ENCODE measurements at places on chromosomes 11 and 22.

GRCh38 chr22:45781966-45782365 is 110.3 kb downstream of the ATXN10 start:
- DNase-seq: no peak

GRCh38 chr22:44125421-44125820 is 55.3 kb upstream of the PARVG start:
- no peak for DNase-seq

DNA sequence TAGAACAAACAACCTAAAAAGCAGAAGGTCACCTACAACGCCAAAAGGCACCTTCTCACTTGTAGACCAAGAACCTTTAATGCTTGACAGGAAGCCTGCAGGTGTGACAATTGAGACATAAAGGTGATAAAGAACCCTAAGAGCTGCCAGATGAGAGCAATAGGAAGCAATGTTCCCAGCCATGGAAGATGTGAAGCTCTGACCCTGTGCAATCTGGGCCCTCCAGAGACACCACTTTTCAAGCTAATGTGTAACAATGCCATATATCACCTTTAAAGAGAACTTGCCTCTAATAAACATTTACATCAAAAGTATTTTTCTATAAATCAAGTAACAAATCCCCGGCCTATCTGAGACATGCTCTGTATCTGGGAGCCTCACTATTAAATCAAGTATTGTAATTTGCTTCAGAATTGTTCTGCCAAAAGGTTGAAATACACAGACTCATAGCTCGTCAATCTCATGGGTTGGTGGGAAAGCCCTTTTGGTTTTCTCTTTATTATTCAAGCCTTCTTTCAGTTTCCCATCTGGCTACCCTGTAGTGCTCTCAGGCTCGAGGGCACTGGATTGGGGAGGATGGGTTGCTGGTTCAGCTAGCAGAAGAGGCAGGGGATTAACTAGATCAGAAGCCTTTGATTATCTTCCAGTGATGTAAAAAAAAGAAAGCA is 368.9 kb downstream of the BUD13 start:
- DNase-seq: no peak

GRCh38 chr22:46319319-46319718 is 16.2 kb upstream of the TRMU start:
- no peak for DNase-seq

GRCh38 chr11:133343951-133344350 is 188.3 kb downstream of the OPCML start:
- no peak for DNase-seq

GRCh38 chr22:22796724-22797123 is 90.9 kb upstream of the IGLL5 start:
- no peak for DNase-seq

GRCh38 chr22:42994917-42995562 is 19.9 kb downstream of the PACSIN2 start:
- no peak for DNase-seq

DNA sequence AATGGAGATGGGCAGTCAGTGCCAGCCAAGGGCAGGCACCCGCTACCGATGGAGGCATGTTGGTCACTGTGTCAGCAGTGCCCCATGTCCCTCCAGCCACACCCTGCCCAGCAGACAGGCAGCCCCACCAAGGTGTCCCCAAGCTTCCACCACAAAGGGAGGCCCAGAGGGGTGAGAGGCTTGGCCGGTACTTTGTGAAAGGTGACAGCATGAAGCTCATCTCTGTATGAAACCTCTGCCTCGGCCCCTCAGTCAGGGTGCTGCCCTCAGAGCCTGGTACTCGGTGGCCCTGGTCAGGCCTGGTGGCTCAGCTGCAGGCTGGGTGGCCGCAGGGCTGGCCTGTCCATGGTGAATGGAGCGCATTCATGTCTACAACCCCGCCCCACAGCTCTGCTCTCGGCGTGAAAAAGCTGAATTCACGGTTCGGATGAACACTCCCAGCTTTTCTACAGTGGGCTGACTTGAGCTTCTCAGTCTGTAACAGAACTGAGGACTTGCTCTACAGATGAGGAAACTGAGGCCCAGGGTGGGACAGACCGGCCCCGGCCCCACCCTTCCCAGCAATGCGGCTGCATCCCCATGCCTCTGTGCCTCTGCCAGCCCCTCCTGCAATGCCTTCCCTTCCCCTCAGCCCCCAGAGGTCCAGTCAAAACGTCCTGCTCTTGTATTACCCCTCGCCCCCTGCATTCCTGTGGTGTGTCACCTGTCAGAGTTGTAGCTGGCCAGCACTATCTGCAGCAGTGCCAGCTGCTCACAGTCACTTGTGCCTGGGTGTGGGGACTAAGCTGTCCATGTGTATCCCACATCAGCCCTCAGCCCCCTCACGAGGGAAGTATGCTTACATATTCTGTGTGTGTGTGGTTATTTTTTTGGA is 27.7 kb downstream of the RSPH14 start:
- no peak for DNase-seq

GRCh38 chr11:83545494-83546260 is 259.5 kb upstream of the CCDC90B start:
- DNase-seq: no peak

DNA sequence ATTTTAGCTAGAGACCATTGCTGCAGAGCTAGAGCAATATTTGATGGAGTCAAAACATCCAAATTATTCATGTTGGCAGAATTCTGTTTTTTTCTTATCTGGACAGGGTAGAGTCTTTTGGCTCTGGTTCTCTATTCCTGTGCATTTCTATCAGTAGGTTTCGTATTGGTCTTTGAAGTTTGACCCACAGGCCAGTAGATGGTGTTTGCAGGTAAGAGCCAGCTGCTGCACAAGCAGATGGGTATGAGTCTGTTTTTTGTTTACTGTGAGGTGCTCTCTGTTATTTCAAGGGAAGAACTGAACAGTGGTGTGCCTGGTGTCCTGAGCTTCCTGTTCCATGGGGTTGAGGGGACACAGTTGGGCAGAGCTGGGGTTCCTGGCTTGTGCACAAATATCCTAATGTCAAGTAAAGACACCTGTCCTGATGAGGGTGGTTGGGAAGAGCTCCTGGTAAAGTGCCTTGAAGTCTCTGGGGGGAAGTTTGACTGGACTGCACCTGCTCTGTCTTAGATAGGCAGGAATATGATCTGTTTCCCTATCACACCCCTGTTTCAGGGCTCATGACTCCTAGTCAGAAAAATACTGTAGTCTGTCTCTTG is 34.0 kb upstream of the SLC22A25 start:
- DNase-seq: no peak

DNA sequence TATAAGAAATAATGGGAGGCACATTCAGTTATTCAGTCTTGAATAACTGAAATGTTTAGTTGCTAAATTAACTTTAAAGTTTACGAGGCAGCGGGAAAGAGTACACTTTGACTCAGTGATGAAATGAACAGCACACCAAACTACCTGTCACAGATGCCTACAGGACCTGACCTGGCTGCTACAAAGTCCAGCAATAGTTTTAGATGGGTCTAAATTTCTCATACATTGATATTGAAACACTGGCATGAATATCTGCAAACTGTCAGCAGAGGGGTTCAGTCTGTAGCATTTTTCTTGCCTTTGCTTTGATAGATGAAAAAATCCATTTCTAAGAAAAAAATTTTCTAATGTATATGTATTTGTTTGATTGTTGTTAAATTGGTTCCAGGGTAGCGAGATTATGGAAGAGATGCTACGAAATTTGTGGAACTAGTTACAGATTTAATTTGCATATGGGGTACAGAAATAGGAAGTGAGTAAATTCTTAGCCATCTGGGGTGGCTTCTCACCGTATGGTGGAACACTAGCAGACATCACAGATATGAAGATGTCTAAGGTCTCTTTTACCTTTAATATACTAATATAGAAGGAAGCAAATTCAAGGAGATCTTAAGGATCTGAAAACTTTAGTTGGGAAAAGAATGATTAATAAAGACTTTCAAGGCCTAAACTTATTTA is 20.8 kb upstream of the GAB2 start:
- DNase-seq: no peak

- no peak for DNase-seq
These were observed 219.0 kb downstream of the CASP12 start for GRCh38 chr11:104679258-104679657.

DNA sequence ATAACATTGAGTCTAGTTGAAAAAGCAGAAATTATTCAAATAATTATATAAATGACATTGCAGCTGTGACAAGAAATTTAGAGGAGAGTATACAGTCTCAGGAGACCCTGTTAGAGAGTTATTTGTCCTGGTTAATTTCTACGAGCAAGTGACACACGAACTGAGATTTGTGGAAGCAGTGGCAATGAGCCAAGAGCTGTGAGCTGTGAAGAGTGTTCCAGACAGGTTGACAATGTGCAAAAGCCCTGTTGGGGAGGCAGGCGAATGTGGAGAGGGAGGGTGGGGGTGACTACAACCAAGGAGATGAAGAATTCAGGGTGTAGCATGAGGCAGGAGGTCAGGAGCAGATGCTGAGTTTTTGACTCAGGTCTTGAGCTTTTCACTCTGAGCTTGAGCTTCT is 620.2 kb upstream of the TENM4 start:
- DNase-seq: no peak

DNA sequence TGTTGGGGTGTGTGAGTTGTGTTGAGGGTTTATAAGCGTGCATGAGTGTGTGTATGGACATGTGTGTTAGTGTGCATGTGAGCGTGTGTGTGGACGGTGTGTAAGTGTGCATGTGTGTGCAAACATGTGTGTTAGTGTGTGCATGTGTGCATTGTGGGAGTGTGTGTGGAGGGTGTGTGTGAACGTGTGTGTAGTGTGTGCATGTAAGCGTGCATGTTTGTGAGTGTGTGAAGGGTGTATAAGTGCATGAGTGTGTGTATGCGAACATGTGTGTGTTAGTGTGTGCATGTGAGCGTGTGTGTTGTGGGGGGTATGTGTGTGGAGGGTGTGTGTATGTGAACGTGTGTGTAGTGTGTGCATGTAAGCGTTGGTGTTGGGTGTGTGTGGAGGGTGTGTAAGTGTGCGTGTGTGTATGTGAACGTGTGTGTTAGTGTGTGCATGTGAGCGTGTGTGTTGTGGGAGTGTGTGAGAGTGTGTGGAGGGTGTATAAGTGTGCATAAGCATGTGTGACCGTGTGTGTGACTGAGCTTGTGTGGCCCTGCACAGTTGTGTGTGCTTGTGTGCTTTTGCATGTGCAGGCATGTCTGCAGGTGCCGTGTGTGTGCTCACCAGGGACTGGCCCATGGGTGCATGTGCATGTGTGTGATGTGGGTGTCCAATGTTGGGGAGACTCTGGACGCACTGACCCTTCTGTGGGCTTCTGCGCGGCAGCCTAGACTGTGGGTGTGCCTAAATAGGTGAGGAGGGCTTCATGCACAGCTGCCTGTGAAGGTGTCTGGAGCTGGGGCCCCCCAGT is 866.2 kb downstream of the TBC1D22A start:
- DNase-seq: no peak

GRCh38 chr11:13324141-13324540 is 46.6 kb downstream of the BMAL1 start:
- DNase-seq: no peak

DNA sequence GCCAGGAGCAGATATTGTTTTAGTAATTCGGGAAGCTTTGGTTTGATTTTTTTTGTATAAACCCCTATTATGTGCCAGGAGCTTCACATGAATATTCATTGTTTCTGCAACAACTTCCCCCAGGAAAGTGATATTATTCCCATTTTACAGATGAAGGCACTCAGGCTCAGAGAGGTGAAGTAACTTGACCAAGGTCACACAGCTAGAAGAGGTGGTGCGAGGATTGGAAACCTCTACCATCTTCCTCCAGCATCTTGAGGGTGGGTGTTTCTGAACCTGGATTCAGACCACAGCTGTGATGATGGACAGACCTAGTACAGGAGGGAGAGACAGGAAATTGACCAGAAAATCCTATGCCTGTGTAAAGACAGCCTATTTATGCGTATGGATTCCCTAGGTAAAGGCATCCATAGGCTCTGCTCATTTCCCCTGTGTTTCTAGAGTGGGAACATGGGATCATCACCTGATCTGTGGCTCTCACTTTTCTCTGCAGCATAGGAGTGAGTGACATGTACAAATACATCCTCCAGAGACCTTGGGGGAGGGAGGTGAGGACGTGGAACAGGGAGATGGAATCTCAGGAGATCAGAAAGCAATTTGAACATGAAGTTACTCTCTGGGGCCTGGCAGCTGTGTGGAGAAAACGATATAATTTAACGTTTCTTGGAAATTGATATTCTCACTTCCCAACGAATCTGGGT is 81.4 kb downstream of the TSPAN18 start:
- DNase-seq: no peak

- DNase-seq: no peak
These were observed 10.7 kb downstream of the PICK1 start for GRCh38 chr22:38067761-38068360.

GRCh38 chr11:86487671-86488070 is 113.0 kb downstream of the CCDC81 start:
- no peak for DNase-seq

DNA sequence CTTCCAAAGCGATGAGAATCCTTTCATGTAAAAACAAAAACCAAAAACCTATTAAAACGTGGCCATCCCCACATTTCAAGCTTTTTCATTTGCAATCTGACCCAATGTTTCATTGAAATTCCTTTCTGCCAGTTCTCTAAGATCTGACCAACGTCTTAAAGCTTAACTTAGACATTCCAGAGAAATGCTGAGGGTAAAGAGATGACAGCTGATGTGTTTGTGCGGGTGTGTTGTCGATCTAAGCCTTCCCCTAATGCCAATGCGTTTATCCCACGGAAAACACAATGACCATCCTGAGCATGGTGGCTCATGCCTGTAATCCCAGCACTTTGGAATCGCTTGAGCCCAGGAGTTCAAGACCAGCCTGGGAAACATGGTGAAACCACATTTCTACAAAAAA is 6.4 kb upstream of the TESMIN start:
- DNase-seq: no peak

DNA sequence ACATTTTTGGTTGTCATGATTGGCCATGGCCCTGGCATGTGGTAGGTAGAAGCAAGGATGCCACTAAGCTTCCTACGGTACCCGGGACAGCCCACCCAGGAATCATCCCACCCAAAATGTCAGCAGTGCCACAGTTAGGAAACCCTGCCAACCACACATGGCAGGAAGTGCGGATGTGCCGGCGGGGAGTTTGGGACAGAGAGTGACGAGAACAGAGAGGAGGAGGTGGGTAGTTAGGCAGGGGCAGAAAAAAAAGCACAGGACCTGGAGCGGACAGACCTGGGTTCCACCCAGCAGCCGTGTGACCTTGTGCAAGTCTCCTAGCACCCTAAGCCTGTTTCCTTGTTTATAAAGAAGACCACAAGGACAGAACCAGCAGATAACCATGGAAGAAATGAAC is 3.3 kb downstream of the SPI1 start:
- no peak for DNase-seq
